ENCODE measurements at places on chromosomes 1 and 21. TPM values are rescaled to one million over a fixed set of nuclear protein-coding genes. Genes with fewer than 3 reads are reported as not detected.

DNAI4 gene
- polyA plus RNA-seq, result 0.30 TPM

LRRIQ3 gene
- polyA plus RNA-seq, result 1.1 TPM

CDA gene
- polyA plus RNA-seq, result 0.64 TPM

C1orf94 gene
- not detected for polyA plus RNA-seq

TOE1 gene
- 28.6 TPM for polyA plus RNA-seq

FCMR gene
- 931 TPM for polyA plus RNA-seq

FMO1 gene
- 0.48 TPM for polyA plus RNA-seq

CACNA1S gene
- polyA plus RNA-seq, result not detected

FCRL4 gene
- polyA plus RNA-seq, result 0.09 TPM

ESRRG gene
- polyA plus RNA-seq, result not detected

EXO1 gene
- 0.73 TPM for polyA plus RNA-seq

OR2T33 gene
- not detected for polyA plus RNA-seq

SOD1 gene
- 109 TPM for polyA plus RNA-seq

PDE9A gene
- polyA plus RNA-seq, result 0.34 TPM

GUCA2A gene
- not detected for polyA plus RNA-seq

RIPPLY3 gene
- not detected for polyA plus RNA-seq

CHI3L2 gene
- 30.3 TPM for polyA plus RNA-seq

ZNF695 gene
- 0.23 TPM for polyA plus RNA-seq

AQP10 gene
- not detected for polyA plus RNA-seq

NR1I3 gene
- polyA plus RNA-seq, result not detected

ZMYND12 gene
- polyA plus RNA-seq, result 0.65 TPM

IL20 gene
- not detected for polyA plus RNA-seq

FALEC gene
- 1.1 TPM for polyA plus RNA-seq

WNT2B gene
- polyA plus RNA-seq, result 0.54 TPM

CD34 gene
- not detected for polyA plus RNA-seq

LSS gene
- polyA plus RNA-seq, result 30.2 TPM

AIM2 gene
- polyA plus RNA-seq, result 40.4 TPM

DNAJB4 gene
- polyA plus RNA-seq, result 6.1 TPM

DCST2 gene
- 5.4 TPM for polyA plus RNA-seq

HORMAD1 gene
- polyA plus RNA-seq, result 0.43 TPM

COL18A1 gene
- 15.6 TPM for polyA plus RNA-seq

KIF1B gene
- polyA plus RNA-seq, result 3.1 TPM

KIF26B gene
- polyA plus RNA-seq, result not detected

FCRL6 gene
- 0.81 TPM for polyA plus RNA-seq

OPRD1 gene
- not detected for polyA plus RNA-seq

OLFML2B gene
- polyA plus RNA-seq, result not detected

TDRD5 gene
- polyA plus RNA-seq, result not detected

CFAP74 gene
- polyA plus RNA-seq, result not detected

TRIM45 gene
- polyA plus RNA-seq, result 0.72 TPM

SHISAL2A gene
- 31.0 TPM for polyA plus RNA-seq

GCSAML gene
- not detected for polyA plus RNA-seq

CASZ1 gene
- 18.9 TPM for polyA plus RNA-seq
